ENCODE measurements at places on chromosomes 6 and 20.

GRCh38 chr20:19775353-19776253 is 17.5 kb downstream of the RIN2 start:
- peak; percentile 79 for DNase-seq

GRCh38 chr6:142853244-142854180 is 91.5 kb downstream of the HIVEP2 start:
- DNase-seq = no peak

- DNase-seq = no peak
These were observed 5.3 kb downstream of the SNAI1 start for GRCh38 chr20:49987868-49988690.

DNA sequence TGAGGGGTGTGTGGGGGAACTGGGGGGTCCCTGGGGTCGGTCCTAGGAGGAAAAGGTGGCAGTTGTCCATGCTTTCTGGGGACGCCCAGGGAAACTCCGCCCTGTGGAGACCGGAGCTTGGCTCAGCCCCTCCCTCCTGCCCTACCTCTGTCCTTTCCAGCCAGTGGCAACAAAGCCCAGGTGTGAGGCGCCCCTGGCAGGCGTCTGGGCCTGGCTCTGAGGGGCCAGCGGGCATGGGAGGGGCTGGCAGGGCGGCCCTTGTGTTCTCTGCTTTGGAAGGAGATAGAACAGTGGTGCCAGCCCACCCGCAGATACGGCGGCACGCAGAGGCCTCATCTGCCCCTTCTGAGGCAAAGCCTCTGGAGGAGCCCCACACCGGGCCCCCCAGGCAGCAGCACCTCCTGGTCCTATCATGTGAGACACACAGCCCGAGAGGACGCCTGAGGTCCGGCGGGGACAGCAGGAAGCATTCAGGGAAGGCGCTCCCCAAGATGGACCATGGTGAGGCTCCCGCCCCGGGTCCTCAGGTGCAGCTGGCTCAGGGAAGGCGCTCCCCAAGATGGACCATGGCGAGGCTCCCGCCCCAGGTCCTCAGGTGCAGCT is 47.9 kb downstream of the YTHDF1 start:
- no peak for DNase-seq

GRCh38 chr20:49843139-49843538 is 30.5 kb downstream of the SLC9A8 start:
- DNase-seq = no peak

- DNase-seq = no peak
These were observed 118.4 kb upstream of the SLC2A12 start for GRCh38 chr6:134170844-134171243.

DNA sequence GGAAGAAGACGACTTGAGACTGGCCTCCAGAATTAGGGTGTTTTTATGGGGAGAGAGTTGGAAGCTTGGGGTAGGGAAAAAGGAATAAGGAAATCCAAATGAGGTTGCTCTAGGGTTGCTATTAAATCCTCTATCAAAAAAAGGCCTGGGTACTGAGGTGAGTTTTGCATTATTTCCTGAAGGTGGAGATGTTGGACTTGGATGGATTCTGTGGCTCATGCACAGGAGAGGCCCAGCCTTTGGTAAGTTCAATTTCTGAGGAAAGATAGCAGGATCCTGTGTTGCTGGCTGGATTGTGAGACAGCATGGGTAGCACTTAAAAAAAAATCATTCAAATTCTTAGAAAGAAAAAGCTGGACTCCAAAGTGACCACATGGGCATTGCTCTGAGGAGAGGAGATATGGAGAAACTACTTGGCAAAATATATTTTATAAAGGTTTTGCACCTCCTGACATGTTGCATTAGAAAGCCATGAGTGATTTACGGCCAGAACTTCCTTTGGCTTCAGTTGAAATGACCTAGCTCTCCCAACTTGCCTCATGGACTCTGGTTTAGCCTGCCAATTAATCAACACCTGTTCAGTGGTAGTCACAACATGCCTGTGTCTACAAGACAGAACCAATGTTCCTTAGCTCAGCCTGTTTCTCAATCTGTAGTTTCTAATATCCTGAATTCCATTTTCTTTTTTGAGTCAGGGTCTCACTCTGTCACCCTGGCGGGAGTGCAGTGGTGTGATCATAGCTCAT is 152.1 kb upstream of the RALGAPA2 start:
- DNase-seq = no peak

- DNase-seq = no peak
These were observed 122.4 kb upstream of the CITED2 start for GRCh38 chr6:139496654-139497344.

GRCh38 chr6:134678436-134678889 is 271.4 kb downstream of the ALDH8A1 start:
- no peak for DNase-seq

- no peak for DNase-seq
These were observed 16.5 kb upstream of the WFDC2 start for GRCh38 chr20:45452772-45453691.

DNA sequence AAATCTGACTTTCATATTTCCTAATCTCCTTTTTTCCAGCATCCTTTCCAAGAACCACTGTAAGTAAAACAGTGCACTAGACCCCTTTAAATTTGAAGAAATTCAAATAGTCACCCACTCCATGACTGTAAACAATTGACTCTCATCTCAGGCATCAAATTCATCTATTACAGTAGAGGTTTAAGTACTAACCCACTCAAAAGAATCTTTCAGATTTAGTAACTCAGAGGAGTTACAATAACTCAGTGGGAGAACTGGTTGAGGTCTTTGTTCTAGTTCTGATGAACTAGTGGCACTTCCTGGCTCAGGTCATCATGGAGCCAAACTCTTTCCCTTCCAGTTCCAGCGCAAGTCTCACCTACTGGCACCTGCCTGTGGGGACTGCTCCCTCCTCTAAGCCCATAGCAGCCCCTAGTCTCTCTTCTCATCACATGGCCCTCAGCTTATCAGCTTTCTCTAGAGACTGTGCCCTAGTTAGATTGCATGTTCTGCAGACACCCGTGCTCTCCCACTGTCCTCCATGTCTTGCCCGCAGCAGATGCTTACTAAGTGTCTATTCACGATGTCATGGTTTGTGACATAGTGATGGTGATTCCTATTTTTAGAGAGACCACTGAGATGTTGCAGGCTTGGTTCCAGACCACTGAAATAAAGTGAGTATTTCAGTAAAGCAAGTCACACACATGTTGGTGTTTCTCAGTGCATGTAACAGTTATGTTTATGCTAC is 196.2 kb downstream of the TBC1D7 start:
- no peak for DNase-seq

DNA sequence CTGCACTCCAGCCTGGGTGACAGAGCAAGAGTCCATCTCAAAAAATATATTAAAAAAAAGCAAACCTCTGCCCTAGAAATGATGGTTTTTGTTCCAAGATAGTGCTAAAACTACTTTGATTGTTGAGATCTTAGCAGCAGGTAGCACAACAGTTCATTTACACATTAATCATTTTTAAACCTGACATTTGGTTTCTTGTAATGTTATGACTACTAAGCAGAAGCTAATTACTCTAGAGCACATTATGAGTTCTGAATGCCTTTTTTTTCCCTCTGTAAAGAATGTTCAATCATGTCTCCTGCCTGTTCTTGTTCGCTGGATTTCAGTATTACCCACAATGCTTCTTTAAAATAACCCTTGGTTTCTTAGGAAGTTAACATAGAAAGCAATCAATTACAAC is 24.7 kb upstream of the PHF3 start:
- no peak for DNase-seq

DNA sequence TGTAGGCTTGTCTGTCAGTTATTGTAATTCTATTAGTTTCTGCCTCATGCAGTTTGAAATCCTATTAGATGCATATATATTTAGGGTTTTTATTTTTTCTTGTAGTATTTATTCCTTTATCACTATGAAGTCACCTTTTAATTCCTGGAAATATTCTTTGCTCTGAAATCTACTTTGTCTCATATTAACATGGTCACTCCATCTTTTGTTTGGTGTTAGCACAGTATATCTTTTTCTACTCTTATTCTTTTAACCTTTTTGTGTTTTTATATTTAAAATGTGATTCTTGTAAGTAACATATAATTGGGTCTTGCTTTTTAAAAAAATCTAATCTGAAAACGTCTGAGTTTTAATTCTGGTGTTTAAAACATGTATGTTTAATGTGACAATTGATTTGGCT is 121.6 kb downstream of the GJA10 start:
- DNase-seq = no peak

DNA sequence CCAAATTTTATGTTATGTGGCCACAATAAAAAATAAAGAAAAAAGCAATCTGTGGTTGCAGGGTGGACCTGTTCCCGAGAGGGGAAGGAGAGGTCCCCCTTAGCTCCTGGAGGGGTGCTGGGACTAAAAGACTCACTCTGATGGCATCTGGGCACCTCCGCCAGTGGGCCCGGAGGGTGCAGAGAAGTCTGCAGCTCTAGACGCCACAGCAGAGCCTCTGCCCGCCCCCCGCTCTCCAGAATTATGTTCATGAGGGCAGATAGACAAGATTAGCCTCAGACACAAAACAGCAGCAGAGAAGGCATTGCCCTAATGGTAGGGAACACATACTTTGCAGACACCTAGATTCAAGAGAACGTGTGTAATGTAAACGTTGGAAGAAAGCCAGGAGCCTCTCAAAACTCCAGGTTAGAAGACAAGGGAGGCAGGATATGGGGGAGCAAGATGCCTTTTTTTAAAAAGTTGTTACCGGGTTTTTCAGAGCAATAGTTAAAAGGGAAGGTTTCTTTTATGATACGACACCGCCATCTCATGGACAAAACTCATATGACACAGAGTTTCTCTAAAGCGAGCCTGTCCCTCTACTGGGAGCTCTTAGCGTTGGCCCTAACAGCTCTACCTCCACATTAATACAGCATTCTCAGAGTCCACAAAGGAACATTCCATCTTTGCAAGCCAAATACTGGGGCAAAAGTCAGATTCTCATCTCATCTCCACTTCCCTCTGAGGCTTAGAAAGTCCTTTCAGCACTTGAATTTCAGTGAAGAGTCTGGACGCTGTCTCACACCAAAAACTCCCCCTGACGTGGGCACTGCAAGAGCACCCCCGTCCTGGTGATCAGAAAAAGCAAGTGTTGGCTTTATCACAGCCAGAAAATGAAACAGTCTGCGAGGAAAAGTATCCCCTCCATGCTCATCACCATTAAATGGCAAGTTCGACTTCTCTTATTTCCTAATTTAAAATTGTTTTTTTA is 47.2 kb downstream of the FOXF2 start:
- peak; percentile 35 for DNase-seq

- DNase-seq = no peak
These were observed 1421.7 kb downstream of the GRIK2 start for GRCh38 chr6:102815207-102815606.

- no peak for DNase-seq
These were observed 28.4 kb upstream of the RIN2 start for GRCh38 chr20:19729672-19730071.

DNA sequence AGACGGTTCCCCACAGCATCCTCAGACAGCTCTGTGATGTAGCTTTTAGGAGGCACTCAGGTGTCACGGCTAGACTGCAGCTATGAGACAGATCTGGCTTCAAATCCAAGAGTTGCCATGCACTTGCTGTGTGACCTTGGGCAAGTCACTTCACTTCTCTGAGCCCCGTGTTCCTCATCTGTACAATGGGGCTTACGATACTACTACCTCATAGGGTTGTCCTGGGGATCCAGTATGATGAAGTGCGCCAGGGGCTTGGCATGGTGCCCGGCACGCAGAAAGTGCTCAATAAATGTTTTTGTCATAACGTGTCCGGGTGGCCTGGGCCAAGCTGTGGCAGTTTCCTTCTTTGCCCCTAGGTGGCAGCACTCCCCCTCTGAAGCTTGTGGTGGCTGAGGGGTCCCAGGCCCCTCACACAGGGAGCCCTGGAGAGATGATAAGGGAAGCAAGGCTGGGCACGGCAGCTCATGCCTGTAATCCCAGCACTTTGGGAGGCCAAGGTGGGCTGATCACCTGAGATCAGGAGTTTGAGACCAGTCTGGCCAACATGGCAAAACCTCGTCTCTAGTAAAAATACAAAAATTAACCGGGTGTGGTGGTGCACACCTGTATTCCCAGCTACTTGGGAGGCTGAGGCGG is 19.1 kb upstream of the CHMP4B start:
- no peak for DNase-seq

- peak; percentile 62 for DNase-seq
These were observed 2.7 kb upstream of the RBM24 start for GRCh38 chr6:17278289-17279063.

DNA sequence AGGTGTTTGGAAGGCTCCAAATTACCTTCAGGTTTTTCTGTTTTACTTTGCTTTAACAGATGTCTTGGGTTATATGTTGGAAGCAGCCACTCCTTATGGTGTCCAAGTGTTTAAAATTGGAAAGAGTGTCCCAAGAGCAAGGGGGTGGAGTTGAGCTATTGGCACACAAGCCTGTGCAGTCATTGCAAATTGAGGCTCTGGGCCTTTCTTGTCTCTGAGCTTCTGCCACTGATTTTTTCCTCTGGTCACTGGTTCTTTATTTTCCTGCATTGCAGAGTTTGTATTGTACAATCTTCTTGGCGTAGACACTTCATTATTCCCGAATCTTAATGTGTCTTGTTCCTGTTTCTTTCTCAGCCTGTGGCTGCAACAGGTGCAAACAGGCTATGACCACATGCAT is 598.8 kb downstream of the RNF144B start:
- DNase-seq = no peak

- DNase-seq = no peak
These were observed 24.2 kb downstream of the POFUT1 start for GRCh38 chr20:32231847-32232246.

GRCh38 chr20:62603021-62603906 is 39.0 kb upstream of the SLCO4A1 start:
- DNase-seq = no peak

DNA sequence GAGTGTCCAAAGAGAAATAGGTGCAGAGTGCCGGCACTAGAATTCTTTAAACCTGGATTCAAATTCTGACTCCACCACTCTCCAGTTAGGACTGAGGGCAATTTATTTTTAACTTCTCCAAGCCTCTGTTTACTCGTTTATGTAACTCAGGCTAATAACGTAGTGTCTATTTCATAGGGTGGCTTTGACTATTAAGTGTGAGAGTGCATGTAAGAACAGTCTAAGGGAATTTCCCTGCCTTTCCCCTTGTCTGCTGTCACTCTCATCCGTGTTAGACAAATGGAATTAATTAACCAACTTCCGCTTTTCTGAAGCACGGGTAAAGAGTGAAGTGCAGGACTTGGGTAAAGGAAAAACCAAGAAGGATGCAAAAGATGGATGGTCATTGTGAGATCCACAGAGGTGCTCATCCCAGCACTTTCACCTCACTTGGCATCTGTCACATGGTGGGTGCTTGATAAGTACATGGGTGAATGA is 4.1 kb upstream of the ZKSCAN8 start:
- DNase-seq = no peak

- no peak for DNase-seq
These were observed 6.5 kb downstream of the BMP5 start for GRCh38 chr6:55868771-55869479.
